ENCODE measurements at places on chromosomes 12 and 14.

GRCh38 chr14:54593860-54594259 lies 26.9 kb downstream of the SAMD4A start:
- DNase-seq, result no peak

DNA sequence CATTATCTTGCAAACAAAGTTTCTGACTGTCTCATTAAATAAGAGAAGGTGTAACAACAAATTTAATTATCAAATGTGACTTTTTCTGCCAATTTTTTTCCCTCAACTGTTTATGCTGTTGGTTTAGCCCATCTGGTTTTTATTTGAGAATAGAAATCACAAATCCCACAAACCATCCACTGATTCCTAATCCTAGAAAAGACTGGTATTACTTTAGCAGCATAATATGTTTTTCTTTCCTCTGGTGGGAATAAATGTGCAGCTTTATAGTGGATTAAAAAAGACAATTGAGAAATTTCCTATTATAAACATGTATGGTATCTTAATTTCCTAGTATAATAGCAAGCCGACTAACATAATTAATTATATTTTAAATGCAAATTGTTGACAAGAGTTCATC lies 257.9 kb upstream of the FOXN3 start:
- DNase-seq, result no peak

DNA sequence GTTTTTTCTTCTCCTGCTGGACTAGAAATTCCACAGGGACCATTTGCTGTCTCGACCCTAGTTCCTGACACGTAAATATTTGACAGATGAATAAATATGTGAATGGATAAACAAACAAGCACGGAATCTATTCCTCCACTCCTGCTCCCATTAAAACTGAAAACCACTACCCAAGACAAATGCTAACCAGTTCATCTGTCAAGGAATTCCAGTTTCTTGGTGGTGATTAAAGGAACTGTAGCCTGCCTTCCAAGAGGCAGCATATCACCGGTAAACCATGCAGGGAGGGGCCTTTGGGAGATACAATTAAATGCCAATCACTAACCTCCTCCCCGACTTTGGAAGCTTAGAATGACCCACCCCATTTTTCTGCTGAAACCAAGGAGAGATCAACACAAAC lies 95.4 kb downstream of the TTC7B start:
- DNase-seq, result no peak

- DNase-seq, result no peak
Measured at GRCh38 chr12:11929714-11930113, 141.0 kb upstream of the BCL2L14 start.

DNA sequence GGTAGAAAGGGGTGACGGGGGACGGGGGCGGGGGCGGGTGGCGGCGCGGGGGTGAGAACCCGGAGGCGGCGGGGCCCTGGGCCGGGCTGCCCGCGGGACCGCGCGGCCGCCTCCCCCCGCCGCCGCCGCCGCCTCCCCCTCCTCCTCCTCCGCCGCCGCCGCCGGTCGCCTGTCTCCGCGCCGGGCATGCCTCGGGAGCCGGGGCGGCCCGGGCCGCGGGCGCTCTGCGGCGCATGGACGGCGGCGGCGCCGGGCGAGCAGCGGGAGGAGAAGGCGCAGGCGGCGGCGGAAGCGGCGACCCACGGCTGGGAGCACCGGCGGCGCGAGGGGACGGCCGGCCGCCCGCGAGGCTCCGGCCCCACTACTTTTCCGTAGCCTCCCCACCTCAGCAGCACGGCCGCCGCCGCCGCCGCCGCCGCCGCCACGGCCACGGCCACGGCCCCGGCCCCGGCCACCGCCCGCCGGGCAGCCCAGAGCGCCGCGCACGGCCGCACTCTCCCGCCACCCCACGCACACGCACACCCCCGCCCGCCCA lies at the start of gene NPAS3:
TSS of gene NPAS3 (plus strand) at position 161 of the 535 bp plus-strand sequence.
- no peak for DNase-seq

Data from inflammatory macrophage treated with lipopolysaccharide for 1 hour (primary cell).